Stimulated activated CD4-positive, alpha-beta T cell treated with anti-CD3 and anti-CD28 coated beads, Interleukin-1b, Interleukin-23, amount 100 ng/mL, for 4 hours (primary cell): ENCODE measurements at places on chromosomes 11 and 22.
A peak's percentile ranks its signal among the peaks of the same experiment; 100 is the strongest.

DNA sequence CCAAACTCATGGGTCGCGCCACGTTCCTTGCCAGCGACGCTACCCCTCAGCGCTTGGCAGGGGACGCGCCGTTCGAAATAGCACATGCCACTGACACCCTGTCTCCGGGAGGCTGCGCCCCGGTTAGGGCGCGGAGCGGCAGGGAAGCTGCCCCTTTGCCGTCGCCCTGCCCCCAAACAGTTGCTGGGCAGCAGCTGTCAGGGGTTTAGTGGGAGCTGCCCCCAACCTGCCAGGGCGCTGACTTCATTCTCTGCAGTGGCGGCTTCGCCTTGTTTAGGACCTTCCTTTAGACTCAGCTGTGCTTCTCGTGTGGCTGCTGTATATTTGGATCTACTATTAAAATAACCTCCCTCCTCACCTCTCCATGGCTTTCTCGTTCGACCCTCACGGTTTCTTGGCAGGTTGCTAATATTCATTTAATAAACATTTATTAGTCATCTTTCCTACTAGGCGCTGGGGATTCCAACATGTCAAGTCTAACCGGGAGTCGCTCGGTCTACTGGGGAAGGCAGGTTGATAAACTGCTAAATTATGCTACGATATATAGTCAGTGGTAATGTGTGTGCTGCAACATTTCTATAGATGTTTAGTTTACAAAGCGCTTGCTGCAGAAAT lies 782 bp downstream of the TMEM109 start:
- peak; percentile 25 for DNase-seq

- no peak for DNase-seq
These were observed 4.0 kb downstream of the B3GNT6 start for GRCh38 chr11:77038029-77038824.

DNA sequence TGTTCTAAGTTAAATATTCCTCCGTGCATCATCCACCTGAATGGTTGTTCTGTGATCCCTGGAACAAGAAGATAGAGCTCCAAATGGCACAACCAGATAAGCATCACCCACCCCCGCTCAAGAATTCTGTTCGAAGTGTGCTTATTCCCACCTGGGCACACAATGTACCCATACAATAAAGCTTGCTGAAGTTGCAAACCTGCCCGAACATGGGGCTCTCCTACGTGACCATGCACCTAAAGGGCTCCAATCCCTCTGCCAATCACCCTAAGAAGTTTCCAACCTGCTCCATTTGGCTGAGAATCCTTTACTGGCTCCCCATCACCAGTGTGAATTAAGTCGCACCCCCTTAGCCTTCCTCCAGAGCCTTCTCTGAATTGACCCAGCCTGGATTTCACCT lies 1157.4 kb downstream of the TBC1D22A start:
- no peak for DNase-seq

GRCh38 chr11:85828640-85828978 lies 17.7 kb upstream of the SYTL2 start:
- DNase-seq: no peak

GRCh38 chr11:67439321-67440228 lies 2.1 kb upstream of the PTPRCAP start:
- DNase-seq: no peak

- DNase-seq: no peak
These were observed 11.9 kb downstream of the DUSP8 start for GRCh38 chr11:1560002-1560648.

DNA sequence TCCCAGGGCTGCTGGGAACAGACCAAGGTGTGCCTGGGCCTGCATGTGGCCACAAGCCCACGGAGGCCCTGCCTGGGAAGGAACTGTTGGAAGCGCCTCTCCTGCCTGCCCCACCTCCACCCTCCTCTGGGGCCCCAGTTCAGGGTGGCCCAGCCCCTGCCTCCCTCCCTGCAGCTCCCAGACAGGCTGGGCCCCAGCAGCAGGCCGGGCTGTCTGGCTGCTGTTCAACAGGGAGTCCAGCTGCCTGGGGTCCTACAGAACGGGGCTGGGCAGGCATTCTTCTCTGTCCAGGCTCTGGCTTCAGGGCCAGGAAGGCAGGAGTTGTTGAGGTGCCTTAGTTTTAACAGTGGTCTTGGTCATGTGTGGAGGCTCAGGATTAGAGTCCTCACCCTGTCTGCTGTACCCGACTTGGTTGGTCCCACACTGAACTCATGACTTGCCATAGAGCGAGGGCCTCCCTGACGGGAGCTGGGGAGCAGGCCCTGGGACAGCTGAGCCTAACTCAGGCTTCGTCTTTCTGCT lies 11.8 kb downstream of the PRDM11 start:
- DNase-seq: no peak

GRCh38 chr22:42990131-42990838 lies 24.7 kb downstream of the PACSIN2 start:
- no peak for DNase-seq

- DNase-seq: no peak
These were observed 65.9 kb upstream of the HMGXB4 start for GRCh38 chr22:35191412-35191811.

DNA sequence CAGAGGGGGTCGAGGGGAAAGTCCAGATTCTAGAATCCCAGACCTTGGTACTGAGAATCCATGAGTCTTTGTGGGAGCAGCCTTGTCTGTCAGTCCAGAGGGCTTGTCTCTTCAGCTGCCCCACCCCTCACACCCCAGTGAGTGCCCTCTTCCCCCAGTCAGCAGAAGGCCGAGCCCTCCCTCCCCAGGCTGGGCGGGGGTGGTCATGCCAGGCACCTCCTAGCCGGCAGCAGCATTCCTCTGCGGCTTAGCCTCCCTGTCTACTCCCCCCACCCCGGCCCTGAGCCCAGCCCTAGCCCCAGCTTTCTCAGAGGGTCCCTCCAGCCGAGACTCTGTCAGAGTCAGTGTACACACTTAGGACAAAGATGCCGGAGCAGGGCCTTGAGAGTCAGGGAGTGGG lies 4.6 kb downstream of the SOX10 start:
- no peak for DNase-seq

GRCh38 chr11:115963156-115963555 lies 458.9 kb upstream of the CADM1 start:
- no peak for DNase-seq

- no peak for DNase-seq
These were observed 941.0 kb upstream of the CHORDC1 start for GRCh38 chr11:91163619-91164451.
